Left ventricle myocardium superior (tissue), 1 donor: ENCODE measurements at places on chromosomes 6 and 20.

- no peak for DNase-seq
Measured at GRCh38 chr6:157602521-157603295, 220.3 kb upstream of the SNX9 start.

DNA sequence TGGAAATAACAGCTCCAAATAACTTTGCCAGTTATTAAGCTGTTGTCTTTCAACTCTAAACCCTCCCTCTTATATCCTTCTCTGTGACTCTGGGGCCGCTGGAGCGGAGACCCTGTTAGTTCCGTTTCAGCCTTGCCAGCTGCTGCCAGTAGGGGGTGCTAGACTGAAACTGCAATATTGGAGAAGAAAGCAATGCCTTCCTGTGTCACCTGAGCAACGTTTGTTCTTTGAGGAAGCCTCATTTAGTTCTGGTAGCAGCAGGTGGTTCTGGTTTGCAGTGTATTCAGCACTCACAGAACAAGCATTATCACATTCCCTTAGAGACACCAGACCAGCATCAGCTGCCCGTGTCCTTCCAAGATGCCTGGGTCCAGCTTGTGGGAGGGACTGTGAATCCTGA, 22.9 kb upstream of the JAG1 start:
- DNase-seq = no peak

DNA sequence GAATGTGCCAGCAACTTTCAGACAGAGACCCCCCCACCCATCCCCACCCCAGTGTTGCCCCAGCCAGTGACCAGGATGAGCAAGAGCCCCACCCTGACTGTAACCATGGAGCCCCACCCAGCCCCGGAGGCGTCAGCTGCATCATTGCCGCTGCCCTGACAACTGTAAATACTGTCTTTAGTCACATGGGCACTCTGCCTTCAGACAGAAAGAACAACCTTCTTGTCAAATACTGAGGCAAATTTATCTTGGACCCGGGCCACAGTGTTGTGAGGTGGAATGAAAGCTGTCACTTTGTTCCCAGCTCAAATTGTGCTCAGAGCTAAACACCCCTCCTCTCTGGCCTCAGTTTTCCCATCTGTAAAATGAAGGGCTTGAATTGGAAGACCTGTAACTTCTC, 23.7 kb downstream of the MOCS3 start:
- DNase-seq = no peak

GRCh38 chr6:6622501-6622900, 34.0 kb downstream of the LY86 start:
- DNase-seq = no peak

GRCh38 chr6:107230024-107230423, 114.7 kb upstream of the BEND3 start:
- DNase-seq = no peak
